ENCODE measurements at places on chromosomes 5 and 9.

- no peak for DNase-seq
Measured at GRCh38 chr9:109717342-109717741, 62.7 kb upstream of the PALM2AKAP2 start.

DNA sequence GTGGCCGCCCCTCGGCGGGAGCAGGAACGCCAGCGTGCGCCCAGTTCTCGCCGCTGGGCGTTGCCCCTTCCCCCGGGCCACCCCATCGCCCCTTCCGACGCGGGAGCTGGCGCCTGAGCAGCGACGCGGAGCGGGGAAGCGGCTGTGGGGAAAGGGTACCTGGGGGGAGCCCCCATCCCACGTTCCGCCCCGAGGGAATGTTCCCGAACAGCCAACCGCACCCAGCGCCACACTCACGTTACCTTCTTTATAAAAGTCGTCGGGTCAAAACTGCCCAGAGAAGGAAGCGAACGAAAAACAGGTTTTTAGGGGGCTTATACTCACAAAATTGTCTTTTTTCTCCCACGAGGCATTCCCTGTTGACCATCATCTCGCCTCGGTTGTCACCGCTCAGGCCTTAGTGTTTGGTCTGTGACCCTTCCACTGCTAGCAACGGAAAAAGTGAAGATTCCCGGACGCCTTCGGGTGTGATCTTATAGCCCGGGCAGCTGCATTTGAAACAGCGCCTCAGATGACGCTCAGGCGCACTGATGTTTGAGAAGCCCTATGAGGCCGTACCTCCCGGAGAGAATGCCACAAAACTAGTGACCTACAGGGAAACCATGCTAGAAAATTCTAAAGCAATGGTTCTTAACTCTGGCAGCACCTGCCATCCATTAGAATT is 475 bp upstream of the GOLM1 start:
- no peak for DNase-seq

DNA sequence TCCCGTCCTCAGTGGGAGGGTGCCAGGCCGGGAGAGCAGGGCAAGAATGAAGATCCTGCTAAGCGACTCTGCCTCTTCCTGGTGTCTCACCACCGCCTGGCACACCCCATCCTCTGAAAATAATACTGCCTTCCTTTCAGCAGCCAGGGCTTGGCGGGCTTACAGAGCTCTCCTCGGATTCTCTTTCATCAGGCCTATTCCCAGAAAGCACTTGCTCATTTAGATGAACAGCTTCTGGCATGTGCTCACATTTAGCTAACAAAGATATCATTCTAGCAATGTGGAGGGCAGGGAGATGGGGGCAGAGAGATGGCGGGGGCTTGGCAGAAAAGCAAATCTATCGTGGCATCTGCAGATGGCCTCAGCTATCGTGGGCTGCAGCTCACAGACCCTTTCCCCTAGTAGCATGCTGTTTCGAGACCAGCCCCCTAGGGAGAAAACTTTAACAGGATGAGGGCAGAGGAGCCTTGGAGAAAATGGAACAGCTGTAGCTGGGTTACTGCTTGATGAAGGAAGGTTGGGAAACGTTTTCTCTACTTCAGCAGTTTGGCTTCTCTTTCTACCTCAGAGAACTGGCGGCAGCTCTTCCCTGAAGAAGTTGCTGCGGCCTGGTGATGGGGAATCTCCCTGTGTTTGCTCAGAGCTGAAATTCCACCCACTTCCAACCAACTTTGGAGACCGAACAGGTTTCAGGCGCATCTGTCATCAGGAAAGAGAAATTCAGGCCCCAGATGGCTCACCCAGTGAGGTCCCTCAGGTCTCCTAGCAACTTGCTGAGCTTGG is 102.1 kb downstream of the TMEM174 start:
- peak; percentile 54 for DNase-seq

DNA sequence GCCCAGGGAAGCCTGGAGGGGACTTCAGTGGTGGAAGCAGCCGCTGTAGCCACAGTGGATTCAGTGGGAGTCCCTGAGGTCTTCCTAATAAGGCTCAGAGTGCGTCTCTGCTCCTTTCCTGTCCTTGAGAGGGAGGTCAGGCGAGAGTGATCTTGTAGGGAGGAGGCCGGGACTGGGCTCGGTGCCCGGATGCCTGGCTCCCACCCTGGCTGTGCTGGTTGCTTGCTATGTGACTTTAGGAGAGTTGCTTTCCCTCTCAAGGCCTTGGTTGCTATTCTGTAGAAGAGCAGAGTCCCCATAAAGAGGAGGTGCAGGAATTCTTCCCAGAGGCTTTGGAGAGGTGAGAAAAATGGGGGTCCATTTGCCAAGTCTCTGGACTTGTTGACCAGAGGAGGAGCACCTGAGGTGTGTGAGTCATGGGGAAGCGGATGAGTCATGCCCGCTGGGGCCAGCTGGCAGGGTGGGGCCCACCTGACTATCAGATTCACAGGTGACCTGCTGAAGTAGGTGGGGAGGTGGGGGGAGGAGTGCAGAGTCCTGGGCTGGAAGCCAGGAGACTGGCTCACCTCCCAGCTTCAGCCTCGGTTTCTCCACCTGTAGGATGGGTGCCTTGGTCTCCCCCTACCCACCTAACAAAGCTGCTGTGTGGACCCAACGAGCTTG is 13.8 kb downstream of the GSN start:
- no peak for DNase-seq

DNA sequence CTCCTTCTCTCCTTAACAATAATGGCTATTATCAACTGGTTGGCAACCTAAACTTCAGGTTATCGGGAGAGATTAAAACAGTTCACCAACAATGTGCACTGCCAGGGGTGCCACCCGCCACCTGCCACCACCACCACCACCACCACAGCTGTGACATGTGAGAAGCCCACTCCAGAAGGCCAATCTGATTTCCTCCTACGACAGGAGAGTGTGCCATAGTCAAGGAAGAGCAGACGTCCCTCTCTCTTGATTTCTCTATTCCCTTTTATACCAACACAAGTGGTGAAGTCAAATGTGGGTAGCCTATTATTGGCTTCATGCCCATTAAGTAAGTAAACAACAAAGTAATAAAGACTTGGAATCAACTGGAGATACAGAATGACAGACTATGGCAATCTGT is 22.4 kb downstream of the GNAQ start:
- no peak for DNase-seq

GRCh38 chr5:41445937-41446563 is 64.4 kb downstream of the PLCXD3 start:
- no peak for DNase-seq

- DNase-seq, result peak; percentile 23
Measured at GRCh38 chr9:112097712-112098688, 77.1 kb downstream of the SUSD1 start.

DNA sequence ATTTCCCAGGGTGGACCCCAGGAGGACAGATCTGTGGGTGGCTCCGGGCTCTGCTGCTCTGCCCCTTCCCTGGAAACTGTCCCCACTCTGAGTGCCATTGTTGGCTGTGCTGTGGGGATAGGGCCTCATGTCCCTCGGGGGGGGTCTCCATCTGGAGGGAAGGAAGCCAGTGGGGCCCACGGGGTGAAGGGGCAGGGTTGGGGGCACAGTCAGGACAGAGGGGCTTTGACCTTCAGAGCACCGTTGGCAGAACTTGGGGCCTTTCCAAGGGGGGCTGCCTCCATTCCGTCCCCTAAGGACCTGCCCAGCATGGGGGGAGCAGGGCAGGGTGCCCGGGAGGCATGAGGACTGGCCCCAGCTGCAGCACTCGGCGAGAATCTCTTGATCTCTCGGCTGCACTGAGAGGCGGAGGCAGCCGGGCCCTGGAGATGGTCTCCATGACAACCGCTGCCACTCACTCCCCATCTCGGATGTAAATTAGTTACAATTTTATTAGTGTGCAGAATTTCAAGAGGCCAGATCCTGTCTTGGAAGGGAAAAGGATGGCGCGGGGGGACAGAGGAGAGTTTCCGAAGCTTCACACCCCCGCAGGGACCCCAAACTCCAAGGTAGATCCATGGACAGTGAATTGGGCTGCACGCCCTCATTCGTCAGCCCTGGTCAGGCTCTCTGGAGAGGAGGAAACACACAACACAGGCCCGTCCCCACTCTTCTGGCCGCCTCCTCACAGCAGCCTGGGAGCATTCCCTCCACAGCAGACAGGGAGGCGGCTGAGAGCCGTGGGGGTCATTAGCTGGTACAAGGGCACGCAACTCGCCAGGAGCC is 216.2 kb upstream of the IER5L start:
- no peak for DNase-seq

GRCh38 chr5:153498516-153498915 is 8.0 kb downstream of the GRIA1 start:
- no peak for DNase-seq

GRCh38 chr5:136703706-136704105 is 338.4 kb upstream of the TRPC7 start:
- no peak for DNase-seq

- DNase-seq, result no peak
Measured at GRCh38 chr5:88486431-88486830, 217.8 kb upstream of the TMEM161B start.

DNA sequence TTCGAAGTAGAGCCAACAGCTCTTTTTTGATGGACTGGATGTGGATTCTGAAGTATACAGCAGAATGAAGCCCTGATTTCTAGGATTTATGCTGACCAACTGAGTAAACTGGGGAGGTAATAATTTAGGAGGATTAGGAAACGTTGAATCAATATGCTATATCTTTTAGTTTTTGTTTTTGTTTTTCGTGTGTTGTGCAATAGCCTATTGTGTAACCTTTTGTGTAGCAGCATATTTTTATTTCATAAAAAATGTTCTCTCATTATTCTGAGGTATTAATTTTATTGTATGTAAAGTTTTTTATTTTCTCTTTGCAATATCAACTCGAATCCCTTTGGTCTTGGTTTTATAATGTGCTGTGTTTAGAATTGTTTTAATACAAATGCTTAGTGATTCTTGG is 902.3 kb downstream of the EFNA5 start:
- DNase-seq, result no peak

GRCh38 chr9:106403081-106403480 is 459.9 kb upstream of the ZNF462 start:
- no peak for DNase-seq

DNA sequence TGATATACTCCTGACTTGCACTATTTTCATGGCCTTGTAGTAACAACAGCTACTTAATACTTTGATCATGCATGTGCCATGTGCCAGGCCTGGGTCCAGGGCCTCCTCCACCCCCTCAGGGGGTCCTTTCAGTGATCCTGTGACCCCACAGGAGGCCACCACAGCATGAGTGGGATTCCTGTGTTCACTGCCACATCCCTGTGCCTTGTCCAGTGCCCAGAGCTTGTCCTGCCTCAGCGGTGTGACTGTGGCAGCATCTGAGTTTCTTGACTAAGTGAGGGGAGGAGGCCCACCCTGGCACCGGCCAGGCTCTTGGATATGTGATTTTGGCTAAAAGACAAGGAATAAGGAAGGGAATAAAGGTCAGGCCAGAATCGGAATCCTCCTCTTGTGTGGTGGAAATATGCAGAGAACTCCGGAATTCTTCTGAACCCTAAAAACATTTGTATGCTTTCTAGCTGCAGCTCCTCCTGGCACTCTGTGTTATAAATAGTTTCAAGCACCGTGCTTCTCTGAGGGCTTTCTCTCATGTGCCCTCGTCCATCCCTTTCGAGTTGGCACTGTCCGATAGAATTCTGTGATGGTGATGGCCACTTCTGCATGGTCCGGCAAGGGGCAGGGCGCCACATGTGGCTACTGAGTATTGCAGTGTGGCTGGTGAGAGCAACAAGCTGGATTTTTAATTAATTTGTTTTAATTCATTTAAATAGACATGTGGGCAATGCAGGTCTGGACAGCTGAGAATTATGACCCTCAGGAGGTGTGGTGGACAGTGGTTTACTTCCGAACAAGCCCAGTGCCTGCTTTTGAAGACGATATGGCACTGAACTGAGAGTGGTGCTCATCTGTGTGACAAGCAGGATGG is 31.8 kb downstream of the TENT4A start:
- no peak for DNase-seq

GRCh38 chr5:153552886-153553285 is 62.4 kb downstream of the GRIA1 start:
- DNase-seq, result no peak

DNA sequence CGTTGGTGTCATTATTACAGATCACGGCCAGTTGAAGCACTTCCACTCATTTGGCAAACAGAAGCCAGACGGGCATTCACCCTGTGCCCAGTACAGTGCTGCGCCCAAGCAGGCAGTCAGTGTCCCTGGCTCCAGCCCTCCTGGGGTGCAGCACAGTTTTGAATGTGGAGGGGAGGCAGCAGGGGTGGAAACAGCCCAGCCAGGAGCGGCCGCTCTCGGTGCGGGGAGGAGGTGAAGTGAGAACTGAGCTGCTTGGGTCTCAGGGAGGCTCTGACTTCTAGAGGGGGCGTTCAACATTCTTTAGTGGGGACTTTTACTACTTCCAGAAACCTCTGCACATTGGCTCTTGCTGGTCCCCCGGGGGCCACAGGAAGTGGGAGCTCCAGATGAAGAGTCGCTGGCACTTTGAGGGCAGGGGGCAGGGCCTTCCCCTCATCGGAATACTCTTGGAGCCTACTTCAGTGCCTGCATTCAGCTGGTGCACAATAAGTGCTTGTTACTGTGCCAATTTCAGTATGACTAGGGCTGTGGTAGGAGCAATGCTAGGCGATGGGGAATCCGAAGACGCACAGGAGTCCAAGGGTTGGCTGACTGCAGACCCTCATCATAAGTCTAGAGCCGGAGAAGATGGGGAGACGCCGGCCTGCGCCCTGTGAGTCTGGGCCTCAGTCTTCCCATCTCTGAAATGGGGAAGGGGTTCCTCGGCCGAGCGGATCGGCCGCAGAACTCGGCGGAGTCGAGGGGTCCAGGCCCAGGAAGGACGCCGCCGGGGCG is 492 bp upstream of the NEK6 start:
- no peak for DNase-seq

DNA sequence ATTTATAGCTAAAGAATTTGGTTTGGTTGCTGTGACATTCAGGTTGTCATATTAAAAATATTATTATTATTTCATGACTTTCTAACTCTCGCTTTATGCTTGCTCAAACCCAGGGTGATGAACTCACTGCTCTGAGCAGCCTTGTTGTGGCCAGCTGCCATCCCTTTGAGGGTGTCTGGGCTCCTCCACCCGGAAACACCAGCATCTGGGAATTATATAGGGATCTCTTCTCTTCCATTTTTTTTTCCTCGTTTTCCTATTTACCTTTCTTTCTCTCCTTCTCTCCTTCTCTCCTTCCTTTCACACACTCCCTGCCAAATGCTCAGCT is 355.8 kb upstream of the SMARCA2 start:
- no peak for DNase-seq

- no peak for DNase-seq
Measured at GRCh38 chr5:108700930-108701329, 46.8 kb upstream of the FER start.

DNA sequence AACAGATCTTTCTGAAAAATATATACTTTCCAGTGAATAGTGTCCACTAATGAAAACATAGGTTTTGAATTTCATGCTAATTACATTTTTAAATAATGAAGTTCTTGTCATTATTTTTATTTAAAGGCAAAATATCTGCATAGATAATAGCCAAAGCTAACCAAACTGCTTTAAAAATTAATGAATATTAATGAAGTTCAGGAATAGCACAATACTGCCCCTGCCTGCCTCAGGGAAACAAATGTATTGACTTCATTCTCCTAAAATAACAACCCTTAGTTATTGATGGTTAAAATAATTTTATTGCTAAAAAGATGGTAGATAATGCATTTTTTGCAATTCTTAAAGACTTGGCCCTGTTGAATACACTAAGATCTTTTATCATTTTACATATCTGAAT is 103.6 kb upstream of the SSBP2 start:
- no peak for DNase-seq
